ENCODE measurements at places on chromosomes 7 and 10.

DNA sequence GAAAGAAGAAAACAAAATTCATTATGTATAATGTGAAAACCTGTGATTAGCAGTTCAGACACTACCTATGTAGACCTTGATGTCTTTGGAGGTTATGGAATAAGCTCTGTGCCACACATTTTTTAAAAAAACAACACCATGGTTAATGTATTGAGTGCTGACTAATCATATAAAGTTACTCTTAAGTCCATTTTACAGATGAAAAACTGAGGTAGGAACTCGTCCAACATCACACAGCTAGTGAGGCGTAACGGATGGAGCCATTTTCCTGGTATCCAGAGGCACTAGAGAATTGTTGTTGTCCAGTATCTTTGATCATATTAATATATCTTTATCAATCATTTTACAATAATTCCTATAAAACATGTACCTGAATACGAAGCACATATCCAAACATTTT is 67.5 kb downstream of the MINDY3 start:
- DNase-seq = no peak

DNA sequence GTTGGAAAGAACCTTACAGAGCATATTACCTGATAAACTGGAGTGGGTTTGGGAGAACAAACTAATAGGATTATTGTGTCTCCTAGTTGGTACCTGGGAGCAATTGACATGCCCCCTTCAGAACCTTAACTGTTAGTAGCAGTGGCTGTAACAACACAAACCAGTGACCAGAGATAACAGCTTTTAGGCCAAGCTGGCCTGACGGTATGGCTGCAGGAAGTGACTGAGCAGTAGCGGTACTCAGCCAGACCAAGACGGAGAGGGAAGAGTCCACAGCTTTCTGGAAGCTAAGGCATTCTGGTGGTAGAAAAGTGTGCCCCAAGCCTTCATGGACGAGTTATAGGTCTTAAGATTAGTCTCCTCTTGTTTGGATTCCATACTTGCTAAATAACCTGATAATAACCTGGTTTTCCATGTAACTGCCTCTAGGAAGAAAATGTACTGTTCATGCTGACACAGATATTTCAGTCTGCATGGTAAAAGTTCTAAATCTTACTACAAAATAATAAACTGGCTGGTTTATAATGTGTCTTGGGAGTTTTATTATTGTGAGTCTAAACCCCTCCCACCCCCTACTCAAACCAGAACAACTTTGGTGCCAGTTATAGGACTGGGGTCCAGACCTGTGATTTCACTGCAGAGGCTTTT is 11.3 kb downstream of the NOLC1 start:
- no peak for DNase-seq

DNA sequence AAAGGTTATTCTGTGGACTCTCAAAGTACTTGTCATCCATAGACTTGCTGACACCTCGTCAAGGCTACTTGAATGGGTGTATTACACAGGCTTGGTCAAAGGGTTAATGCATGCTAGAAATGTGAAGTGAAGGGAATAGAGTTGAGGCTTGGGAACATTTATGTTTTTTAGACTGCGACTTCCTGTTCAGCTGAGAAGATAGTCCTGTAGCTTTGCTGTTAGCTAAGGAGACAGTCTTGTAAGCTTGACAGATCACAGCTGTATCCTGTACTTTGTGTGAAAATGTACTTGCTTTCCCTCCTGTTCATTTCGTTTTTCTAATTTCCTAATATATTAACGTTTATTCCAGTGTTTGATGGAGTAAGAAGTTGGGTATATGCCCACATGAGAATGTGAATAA is 52.1 kb downstream of the ADD3 start:
- DNase-seq = no peak

DNA sequence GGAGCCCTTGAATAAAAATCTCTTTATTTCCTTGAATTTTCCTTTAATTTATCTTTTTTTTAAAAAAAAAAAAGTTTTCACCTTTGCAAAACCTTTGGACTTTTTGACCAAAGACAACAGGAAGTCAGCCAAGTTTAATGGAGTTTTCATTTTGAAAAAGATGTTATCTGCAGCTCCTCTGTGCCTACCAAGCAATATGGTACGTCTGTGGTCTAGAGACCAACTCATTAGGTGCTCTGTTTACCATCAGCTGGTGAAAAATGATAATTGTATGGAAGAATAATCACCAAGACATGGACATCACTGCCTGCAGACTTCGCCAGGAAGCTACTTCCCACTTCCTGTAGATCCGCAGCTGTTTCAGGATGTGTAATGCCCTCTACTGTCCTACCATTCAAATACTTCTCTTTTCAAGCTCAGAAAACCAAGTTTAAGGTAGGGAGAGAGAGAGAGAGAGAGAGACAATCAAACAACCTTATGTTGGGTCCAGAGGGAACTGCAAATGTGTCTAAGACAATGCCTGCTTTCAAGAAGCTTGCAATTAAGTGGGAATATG is 18.7 kb downstream of the PLXNA4 start:
- DNase-seq = no peak

GRCh38 chr10:8278099-8278498 is 223.6 kb downstream of the GATA3 start:
- DNase-seq = no peak

GRCh38 chr10:125451319-125451718 is 231.6 kb downstream of the TEX36 start:
- DNase-seq = no peak

- DNase-seq = no peak
Observed at GRCh38 chr7:25381818-25382589, 153.7 kb upstream of the NPVF start.

GRCh38 chr10:5317547-5318107 is 47.1 kb upstream of the UCN3 start:
- no peak for DNase-seq

DNA sequence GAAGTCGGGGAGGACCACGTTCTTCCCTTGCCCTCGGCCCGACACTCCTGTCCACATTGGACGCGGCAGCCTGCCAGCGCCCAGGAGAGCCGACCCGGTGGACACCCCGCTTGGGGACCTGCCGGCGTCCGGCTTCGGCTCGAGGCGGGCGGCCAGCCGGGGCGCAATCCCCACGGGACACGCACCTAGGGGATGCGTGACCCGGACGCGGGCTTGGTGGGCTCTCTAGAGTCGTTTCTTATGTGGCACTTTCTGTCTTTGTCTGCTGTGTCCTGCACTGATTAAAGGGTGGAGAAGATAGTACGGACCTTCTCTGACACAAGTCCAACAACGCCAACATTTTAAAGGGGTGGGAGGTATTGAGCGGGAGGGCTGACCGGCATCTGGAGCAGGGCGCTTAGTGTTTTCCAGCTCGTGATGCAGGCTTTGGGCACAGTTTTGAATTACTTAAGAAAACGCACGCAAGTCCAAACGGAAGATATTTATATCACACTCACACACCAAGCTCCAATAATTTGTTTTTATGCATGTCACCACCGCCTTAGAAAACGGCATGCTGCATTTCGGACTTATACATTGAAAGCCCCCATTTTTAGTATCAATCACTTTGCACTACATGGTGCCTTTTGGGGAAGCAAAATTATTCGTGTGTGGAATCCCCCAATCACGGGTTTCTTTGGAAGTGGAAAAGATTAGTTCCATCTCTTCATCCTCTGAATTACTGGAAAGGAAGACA is 3.9 kb upstream of the SPAG6 start:
- no peak for DNase-seq

GRCh38 chr7:100356416-100357068 is 1.4 kb upstream of the PILRB start:
- no peak for DNase-seq

GRCh38 chr10:115355162-115355760 is 262.1 kb downstream of the ATRNL1 start:
- no peak for DNase-seq

GRCh38 chr10:74027702-74028101 is 29.8 kb downstream of the VCL start:
- DNase-seq = no peak

DNA sequence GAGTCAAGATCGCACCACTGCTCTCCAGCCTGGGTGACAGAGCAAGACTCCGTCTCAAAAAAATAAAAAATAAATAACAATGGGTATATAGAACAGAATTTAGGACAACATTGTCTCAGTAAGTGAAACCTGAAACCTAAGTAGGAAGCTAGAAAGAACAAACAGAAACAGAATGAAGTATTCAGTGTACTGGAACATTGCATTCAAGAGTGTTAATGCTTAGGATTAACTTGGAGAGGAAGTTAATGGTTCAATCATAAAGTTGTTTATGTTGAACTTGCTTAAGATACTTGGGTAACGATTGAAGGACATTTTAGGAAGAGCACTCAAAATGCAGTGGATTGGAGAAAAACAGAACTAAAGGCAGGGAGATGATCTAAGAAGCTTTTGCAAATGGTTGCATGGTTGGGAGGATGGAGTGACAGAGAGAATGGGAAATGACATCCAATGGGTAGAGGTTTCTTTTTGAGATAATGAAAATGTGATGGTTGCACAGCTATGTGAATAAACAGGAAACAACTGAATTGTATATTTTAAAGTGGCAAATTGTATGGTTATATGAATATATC is 233.7 kb downstream of the ADK start:
- no peak for DNase-seq

- DNase-seq = no peak
Observed at GRCh38 chr10:101893510-101894120, 50.0 kb upstream of the KCNIP2 start.

GRCh38 chr10:82477776-82478175 is 602.8 kb downstream of the NRG3 start:
- no peak for DNase-seq

- no peak for DNase-seq
Observed at GRCh38 chr10:86283466-86284287, 82.9 kb downstream of the GRID1 start.

DNA sequence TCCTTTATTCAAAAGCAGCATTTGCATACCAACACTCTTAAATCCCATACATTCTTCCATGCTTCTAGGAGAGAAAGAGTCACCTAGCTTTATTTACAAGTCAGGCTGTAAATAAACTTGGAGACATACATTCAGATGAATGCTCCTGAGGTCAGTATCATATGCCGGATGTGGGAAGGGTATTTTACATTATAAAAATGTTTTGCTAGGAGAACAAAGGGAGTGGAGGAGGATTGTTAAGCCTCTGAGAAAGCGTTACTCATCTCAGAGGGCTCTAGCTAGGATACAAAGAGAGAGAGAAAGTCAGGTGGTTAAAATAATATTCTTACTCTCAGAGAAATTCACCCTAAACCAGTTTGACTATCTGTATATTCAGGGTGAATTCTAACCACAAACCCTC is 300.9 kb upstream of the NPSR1 start:
- no peak for DNase-seq

- DNase-seq = no peak
Observed at GRCh38 chr7:74006032-74006431, 21.9 kb upstream of the ELN start.

DNA sequence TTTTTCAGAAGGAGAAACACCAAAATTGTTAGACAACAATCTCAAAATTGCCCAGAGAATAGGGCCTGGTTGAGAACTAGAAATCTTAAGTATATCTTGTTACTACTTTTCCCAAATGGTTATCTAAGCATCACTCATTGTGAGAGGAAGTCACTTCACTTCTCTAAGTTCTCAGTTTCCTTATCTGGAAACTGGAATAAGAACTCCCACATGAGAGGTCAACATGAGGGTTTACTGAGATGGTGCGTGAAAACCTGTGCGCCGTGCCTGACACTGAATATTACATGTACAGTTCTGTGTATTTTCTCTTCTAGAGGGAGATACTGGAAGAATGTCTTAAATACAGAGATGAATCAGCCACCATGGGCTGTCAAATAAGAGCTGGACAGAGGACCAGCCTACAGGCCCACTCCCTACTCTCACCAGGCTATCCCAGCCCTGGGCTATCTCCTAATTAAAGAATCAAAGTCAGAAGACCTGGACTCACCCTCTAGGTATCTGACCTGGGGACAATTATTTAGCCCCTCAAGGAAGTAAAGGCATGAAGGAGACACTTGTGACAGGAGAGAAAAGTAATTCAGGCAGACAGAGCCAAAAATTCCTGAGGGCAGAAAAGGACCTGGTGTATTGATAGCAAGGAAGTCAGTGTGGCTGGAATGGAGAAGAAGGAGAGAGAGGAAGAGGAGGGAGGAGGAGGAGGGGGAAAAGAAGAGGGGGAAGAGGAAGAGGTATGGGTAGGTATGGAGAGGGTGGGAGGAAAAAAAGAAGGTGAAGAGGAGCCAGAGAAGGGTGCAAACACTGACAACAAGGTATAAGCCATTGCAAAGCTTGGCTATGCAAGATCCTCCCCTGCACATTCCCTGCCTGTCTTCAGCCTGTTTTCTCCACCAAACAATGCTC is 44.9 kb downstream of the CCDC71L start:
- DNase-seq = no peak

GRCh38 chr7:93039786-93040185 is 78.0 kb downstream of the SAMD9 start:
- DNase-seq = no peak

GRCh38 chr10:13739183-13739582 is 152.4 kb downstream of the PRPF18 start:
- DNase-seq = no peak

- DNase-seq = no peak
Observed at GRCh38 chr7:64875258-64875657, 27.8 kb upstream of the ZNF273 start.

DNA sequence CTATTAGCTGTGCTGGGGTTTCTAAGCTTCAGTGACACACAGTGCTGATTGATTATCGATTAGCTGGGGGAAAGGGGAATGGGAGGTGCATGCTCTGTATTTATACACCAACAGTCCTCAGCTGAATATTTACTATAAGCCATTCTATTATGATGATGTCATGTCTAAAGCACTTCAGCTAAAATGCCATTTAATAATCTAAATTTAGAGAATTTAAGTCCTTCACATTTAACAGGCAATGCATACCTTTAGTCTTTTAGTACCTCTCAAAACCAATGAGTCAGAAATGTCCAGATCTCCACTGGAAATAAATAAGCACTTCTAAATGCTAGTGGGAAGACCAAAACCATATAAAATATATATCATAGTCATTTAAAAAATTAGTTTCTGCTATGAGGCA is 24.6 kb downstream of the RPP38 start:
- no peak for DNase-seq
